Pancreas (tissue), 10 donors: ENCODE measurements at places on chromosomes 2 and 18. TPM values are rescaled to one million over a fixed set of nuclear protein-coding genes. Genes with fewer than 3 reads are reported as not detected.

- DNase-seq: no peak
- H3K27me3 ChIP-seq: peaks cover 3% of the 10 kb centered on the region
- H3K4me1 ChIP-seq: no peaks in the 10 kb centered on the region
- no peaks in the 10 kb centered on the region for H3K36me3 ChIP-seq
- H3K27ac ChIP-seq: no peak overlapping the region
These were observed 4.8 kb upstream of the LAMA1 start for GRCh38 chr18:7122376-7122775.

SPP2 gene
- not detected for total RNA-seq

KLHL41 gene
- total RNA-seq: 1.1 TPM

GRCh38 chr2:222594679-222595078 is 61.2 kb downstream of the FARSB start:
- H3K27ac ChIP-seq: no peak overlapping the region
- no peaks in the 10 kb centered on the region for H3K27me3 ChIP-seq
- no peak for DNase-seq
- H3K36me3 ChIP-seq: peaks cover 13% of the 10 kb centered on the region
- H3K4me3 ChIP-seq: no peak overlapping the region
